Cortex of kidney (tissue), 1 donor: ENCODE measurements at places on chromosomes 6 and 20.
A peak's percentile ranks its signal among the peaks of the same experiment; 100 is the strongest.

DNA sequence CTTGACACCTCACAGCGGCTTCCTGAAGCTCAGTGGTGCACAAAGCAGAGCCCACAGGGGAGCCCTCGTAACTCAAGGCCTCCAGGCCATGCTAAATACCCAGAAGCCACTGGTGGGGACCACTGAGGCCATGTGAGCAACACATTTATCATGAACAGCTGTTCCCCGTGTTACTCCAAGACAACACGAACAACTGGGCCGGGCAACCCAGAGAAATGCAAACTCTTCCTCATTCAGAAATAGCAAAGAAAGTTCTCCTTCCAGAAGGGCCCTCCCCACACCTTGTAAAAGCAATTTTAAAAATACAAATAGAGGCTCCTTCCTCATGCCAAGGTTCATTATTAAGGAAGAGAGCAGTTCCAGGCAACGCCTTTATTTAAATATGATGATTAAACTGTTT, 36.3 kb upstream of the SLCO4A1 start:
- no peak for DNase-seq

DNA sequence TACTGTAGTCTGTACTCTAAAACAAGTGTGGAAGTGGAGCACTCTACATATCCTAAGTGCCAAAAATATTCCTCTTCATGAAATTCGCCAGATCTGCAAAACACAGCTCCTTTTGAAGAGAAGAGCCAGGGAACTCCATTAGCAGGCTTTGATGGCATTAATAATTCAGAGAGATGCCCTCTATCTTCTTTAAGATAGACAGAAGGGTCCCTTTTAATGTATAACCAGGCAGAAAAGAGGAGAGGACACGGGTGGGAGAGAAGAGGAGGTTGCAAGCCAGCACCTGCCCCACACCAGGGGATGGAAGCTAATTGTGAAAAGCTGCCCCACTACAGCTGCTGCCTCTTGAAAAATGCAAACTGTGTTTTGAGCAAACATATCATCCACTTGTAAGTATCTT, 3.7 kb upstream of the RFPL4B start:
- no peak for DNase-seq

- DNase-seq: no peak
These were observed 5.2 kb downstream of the ZNF76 start for GRCh38 chr6:35264550-35265274.

- no peak for DNase-seq
These were observed 465.2 kb downstream of the TFAP2B start for GRCh38 chr6:51283723-51284355.

DNA sequence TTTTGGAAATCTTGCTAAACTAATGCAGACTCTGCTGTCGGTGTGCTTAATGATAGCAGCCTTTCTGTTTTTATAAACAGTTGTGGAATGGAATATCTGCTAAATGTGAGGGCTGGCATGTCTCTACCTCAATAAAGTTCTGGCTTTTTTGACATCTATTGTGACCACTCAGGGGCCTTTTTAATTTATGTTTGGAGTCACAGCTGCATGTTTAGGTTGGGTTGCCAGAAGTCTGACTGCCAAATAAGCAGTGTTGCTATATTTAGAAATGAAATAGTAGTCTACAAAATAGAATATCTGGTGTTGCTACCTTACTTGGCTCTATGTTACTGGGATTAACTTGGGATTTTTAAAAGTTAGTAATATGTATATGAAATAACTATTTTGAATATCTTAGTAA, 125.1 kb upstream of the LOC128125822 start:
- DNase-seq: no peak

DNA sequence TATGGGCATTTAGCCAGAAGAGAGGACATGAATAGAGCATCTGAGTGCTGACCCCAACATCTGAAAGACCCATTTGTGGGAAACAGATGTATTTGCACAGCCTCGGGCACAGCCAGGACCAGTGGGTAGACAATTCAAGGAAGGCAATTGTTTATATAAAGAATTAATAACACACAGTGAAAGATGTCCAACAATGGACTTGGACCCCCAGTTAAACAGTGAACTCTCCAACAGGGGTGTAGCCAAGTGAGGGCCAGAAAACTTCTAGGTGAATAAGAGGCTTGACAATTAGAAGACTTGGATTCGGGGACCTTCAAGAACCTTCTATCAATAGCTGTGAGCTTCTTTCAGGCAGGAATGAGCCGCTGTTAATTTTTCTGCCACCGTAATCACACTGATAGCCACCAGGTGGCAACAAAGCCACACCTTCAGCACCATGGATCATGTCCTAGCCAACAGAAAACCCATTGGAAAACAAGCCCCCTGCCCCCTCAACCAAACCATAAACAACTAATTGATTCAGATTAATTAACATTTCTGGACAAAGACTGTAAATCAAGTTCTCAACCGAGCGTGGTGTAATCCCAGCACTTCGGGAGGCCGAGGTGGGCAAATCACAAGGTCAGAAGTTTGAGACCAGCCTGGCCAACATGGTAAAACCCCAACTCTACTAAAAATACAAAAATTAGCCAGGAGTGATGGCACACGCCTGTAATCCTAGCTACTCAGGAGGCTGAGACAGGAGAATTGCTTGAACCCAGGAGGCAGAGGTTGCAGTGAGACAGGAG, 8.8 kb upstream of the SRSF6 start:
- no peak for DNase-seq

DNA sequence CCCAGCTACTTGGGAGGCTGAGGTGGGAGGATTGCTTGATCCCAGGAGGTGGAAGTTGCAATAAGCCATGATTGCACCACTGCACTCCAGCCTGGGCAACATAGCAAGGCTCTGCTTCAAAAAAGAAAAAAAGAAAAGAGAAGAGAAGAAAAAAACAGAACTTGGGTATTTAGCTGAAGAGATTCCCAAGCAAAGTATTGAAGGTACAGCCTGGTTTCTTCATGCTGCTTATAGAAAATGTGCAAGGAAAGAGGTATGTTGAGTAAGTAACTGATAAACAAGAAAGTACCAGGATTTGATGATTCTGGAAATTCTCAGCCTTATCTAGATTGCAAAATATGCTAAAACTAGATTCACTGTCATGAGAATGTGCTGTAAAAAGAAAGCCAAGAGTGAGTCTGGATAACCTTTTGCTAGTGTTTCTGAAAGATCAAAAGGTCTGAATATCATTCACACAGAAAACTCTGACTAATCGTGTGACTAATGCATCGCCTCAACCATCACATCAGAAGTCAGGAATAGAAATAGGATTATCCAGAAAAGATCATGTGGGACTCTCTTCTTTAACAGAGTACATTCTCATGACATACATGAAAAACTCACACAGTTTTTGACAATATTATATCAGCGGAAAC, 32.4 kb upstream of the NOP56 start:
- DNase-seq: no peak

DNA sequence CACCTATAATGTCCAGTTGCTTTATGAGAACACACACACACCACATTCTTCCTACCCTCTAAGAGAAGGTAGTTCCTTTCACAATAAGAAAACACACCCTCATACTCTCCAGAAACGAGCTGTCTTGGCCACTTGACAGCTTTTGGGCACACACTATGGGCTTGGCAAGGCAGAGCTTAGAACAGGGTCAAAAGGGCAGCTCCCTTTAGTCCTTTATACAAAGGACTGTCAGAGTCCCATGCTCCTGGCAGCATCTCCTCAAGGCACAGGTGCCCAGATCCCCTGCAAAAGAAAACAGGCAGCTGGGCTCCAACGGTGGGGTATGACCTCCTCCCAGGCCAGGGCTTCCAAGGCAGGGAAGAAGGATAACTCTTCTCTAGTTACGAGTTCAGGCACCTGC, 4.9 kb upstream of the LYRM2 start:
- DNase-seq: no peak

DNA sequence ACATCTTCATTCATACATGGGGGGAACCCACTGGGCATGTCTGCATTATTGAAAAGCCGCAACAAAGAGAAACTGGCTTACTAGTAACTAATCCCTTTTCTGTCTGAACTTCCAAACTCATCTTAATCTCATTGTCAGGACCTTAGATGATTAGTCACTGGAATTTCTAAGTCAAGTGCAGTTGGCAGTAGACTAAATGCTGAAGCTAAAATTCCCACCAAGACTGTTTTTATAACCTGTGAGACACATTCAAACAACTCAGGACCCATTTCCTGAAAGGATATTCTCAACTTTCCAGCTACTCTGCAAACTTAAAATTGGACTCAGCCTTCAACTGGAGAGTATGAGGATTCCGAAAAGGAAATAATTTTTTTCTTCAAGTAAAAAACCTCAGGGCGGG, 94.8 kb upstream of the SCAF8 start:
- DNase-seq: no peak

DNA sequence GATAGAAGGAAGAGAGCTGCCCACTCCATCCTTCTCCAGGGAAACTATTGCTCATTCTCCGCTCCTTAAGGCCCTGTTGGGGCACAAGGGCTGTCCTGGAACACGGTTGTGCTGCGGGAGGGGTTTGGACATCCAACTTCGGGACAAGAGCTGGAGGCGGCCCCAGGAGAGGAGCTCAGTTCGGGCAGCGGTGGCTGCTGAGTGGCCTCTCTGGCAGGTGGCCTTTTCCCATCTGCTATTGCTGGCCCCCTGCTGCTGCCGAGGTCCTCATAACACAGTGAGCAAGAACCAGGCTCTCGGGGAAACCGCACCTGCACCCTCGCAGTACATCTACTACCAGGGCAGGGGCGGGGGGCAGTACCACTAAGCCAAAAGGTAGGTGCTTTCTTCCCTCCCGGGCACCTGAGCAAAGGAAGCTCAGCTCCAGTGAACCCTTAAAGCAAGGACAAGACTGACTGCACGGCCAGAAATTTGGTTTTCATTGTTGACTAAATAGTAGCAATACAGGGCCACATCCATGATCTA, 63.7 kb downstream of the PSMG4 start:
- no peak for DNase-seq

GRCh38 chr6:159761873-159762680, at the start of gene ACAT2:
TSS of gene ACAT2 (plus strand) at chr6:159762045. CDS start at chr6:159762088, 43 bp downstream.
- peak; percentile 64 for DNase-seq

DNA sequence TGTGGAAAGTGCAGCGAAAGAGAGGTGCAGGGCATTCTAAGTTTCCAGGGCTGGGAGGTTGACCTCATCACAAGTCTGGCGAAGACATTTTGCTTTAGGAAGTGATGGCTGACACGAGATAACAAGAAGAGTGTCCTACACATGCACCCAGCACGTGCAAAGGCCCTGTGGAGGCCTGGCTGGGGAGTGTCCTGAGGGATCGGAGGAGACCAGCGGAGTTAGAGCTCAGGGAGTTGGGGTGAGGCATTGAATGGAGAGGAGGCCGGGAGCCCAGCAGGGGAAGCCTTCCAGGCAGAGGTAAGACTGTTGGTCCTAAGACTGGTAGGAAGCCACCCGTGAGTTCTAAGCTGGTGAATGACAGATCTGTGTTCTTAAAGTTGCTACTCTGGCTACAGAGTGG, 58.4 kb downstream of the PPP1R14C start:
- DNase-seq: no peak

GRCh38 chr20:61253640-61254511, 1.8 kb downstream of the CDH4 start:
- DNase-seq: no peak

- no peak for DNase-seq
These were observed 545.4 kb downstream of the EYS start for GRCh38 chr6:65161661-65162060.

- DNase-seq: no peak
These were observed 831.0 kb downstream of the C6orf118 start for GRCh38 chr6:164478426-164478825.

- no peak for DNase-seq
These were observed 159.4 kb downstream of the PHF3 start for GRCh38 chr6:63795006-63795405.

- DNase-seq: no peak
These were observed 44.5 kb downstream of the RBM38 start for GRCh38 chr20:57435498-57436222.

- no peak for DNase-seq
These were observed 150.5 kb downstream of the BCAS1 start for GRCh38 chr20:53919886-53920285.

DNA sequence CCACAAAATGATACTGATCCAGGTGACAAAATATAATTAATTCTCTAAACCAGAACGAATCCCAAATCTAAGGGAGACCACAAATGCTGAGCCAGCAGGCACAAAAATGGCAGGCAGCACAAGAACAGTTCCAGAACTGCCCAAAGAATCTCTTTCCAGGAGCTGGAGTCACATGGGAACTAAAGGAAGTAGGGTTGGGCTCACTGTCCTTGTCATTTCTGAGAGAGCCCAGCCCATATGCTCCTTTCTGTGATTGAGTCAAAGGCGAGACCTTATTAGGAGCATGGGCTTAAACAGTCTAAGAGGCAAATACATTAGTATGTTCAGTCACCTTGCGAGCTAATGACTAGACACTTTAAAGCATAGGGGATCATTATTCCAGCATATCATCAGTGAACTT, 327.6 kb upstream of the ARID1B start:
- no peak for DNase-seq

- no peak for DNase-seq
These were observed 901 bp upstream of the TMEM151B start for GRCh38 chr6:44269178-44269920.

- DNase-seq: no peak
These were observed 78.5 kb upstream of the PHACTR1 start for GRCh38 chr6:12637960-12638641.

DNA sequence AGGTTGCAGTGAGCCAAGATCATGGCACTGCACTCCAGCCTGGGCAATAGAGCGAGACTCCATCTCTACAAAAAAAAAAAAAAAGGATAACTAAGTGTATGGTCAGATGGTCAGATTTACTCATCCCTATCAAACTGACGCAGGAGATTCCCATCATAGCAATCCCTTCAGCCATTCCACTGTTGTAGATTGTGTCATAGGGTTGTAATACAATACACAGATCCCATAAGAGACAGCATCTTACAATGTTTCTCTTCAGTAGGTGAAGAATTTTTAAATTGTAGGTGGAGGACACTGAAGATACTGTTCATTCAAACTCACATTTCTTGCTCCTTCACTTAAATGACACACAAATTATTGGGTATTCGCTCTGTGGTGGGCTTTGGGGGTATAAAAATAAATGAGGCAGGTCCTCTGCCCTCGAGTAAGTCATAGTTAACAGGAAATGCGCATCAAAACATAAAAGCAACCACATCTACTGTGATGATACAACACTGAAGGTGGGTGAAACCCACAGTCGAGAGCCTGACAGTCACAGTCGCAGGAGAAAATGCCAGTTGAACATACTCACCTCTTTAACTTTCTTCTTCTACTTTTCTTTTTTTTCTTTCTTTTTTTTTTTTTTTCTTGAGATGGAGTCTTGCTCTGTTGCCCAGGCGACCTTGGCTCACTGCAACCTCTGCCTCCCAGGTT, 205.5 kb downstream of the ZNF217 start:
- no peak for DNase-seq

GRCh38 chr6:48101290-48101689, 9.7 kb downstream of the PTCHD4 start:
- no peak for DNase-seq
